HEK293T (cell line): ENCODE measurements at places on chromosomes 3 and 15.

DNA sequence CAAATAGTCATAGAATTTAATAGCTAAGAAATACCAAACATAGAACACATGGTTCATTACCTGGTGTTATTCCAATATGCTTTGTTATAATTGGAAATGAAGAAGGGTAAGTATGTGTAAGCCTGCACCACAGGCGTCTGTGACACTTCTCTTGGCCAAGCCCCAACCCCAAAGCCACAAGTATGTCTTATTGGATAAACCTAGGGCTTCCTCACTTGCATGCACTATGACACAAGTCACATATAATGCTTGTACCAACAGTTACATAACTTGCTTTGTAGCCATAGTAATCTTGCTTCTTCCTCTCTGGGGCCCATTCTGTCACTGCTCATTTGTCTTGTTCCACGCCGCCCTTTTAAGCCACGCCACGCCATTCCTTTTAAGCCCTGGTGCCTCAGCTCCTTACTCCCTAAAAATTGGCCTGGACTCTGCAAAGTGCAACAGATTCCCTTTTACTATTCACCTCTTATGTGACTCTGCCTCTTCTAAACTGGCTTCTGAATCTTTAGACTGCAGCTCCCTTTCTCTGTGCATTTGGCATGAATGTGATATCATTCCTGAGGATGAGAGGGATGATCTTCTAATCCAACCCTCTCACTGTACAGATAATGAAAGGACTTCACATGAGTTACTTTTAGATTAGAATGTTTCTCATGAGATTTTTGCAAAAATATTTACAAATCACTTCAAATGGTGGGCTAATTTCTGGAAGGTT lies 48.1 kb upstream of the EPHA3 start:
- no peak for DNase-seq

DNA sequence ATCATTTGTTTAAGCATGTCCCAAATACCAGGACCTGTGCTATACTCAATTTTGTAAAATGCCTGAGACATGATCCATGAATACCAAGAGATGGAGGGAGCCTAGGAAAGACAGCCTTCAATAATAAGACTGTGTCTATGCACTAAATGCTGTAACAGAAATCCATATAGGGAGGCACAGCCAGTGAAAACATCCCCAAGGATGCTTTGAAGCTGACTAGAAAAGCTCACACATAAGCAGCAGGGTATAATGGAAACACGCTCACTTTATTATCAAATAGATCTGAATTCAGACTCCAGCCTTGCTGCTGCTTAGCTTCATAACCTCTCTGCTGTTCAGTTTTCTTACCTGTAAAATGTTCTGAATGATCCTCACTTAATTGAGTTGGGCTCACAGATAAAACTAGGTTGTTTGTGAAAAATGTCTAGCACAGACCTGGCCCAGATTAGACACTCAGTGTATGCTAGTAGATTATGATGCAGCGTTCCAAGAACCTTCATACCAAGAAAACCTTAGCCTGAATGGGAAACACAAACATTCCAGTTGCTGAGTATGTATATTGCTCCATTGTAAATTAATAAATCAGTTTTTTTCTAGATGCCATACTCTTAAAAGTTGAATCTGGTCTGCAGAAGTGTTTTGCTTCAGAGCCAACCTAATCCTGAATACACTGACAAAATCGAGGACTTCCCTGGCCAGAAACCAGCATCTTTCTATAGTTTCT lies 3.8 kb upstream of the LARP6 start:
- DNase-seq: no peak

- no peak for DNase-seq
These were observed 37.5 kb downstream of the SETMAR start for GRCh38 chr3:4340411-4341335.

DNA sequence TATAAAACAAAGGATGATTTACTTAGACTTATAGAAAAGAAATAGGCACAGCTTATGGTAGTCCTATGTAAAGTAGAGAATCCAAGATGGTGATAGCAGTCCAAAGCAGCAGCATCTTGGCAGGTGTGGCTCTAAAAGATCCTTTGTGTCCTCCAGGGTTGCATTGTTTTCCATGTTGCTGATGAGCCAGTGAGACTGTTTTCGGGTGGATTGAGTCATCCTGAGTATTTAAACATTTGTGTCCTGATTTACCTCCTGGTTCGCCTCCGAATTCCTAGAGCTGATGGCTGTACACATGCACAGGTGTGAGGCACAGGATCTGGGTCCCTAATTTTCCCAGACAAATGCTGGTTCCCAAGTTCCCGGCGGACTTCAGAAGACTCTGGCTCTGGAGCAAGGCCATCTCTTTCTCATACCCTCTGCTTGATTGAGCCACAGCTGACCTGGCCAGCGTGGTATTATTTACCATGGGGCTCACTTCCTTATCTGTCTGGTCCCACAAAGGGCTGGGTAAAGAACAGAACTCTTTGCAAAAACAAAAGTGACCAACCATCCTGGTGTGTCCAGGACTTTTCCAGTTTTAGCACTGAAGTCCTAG lies 51.0 kb downstream of the ARNT2 start:
- DNase-seq: no peak

DNA sequence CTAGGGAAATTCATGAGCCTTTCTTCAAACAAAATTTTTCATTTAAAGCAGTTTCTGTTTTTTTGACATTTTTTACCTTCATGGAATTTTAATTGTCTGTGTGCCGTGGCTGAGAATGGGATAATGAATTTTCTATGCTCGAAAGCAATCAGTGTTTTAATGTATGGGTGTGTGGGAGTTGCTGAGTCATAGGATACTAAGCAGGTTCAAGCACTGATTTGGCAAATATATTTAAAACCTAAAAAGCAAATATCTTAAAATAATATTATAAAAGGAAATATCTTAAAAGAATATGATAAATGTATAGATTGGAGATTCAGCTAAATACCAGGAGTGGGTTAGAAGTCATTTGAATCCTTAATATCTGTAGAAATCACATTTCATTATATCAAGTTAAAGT lies 173.6 kb upstream of the LRRFIP2 start:
- no peak for DNase-seq

- DNase-seq: no peak
These were observed 1.1 kb upstream of the VIPR1 start for GRCh38 chr3:42501321-42501680.

GRCh38 chr3:129317848-129318247 lies 39.2 kb downstream of the HMCES start:
- no peak for DNase-seq

- DNase-seq: no peak
These were observed 18.2 kb upstream of the ADCY5 start for GRCh38 chr3:123467046-123467445.

DNA sequence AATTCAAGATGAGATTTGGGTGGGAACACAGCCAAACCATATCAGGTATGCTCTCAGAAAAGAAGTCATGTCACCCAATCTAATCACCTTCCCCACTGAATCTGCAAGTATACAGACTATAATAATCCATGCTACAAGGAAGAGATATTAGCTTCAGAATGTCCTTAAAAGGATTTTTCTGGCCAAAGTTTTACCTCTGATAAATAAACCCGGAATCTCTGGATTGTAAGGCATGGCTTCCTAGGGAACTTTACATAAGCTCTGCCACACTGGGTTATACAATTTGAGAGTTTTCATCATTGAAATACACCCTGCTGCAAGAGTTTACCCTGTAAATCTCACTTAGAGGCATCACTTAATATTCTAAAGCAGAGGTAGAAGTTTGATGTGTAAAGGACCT lies 330.5 kb upstream of the KCNMB2 start:
- DNase-seq: no peak

- no peak for DNase-seq
These were observed 96.0 kb upstream of the FAM174B start for GRCh38 chr15:92751528-92751927.

GRCh38 chr3:141271279-141272030 lies 39.8 kb downstream of the PXYLP1 start:
- no peak for DNase-seq

GRCh38 chr3:189833996-189834395 lies 202.8 kb downstream of the TP63 start:
- no peak for DNase-seq

DNA sequence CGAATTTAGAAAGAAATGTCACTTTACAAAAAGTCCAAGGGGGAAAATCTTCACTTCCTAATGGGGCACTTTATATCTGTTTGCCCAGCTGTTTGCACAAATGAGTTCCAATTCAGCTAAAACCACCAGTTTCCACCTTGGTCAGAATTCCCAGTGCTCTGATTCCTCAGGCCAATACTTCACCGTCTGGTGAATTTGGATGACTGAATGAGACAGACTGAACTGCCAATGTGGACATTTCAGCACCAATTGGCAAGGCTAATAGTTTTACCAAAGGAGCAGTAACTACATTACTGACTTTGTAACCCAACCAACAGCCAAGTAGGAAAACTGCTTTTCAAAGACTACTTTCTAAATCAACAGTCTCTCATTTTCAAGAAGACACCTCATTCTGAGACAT lies 51.8 kb downstream of the ABI3BP start:
- DNase-seq: no peak

DNA sequence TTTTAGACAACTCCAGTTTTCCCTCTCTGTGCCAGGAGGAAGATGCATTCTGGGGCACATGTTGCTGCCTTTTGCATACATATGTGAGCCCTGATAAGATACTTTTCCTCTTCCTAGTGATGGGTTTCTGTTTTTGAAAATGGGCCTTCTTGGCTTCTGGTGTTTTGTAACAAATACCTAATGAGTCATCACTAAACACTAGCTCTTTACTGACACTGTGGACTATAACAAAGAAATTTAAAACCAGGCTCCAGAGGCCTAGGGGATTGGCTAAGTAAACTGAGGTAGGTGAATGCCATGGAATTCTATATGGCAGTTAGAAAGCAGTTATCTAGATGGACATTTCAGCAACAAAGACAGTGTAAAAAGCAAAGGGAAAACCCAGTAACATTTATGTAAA lies 93.4 kb upstream of the NR2E3 start:
- DNase-seq: no peak

GRCh38 chr3:183350164-183350563 lies 78.3 kb downstream of the MCF2L2 start:
- no peak for DNase-seq

- DNase-seq: no peak
These were observed 32.3 kb downstream of the TBC1D2B start for GRCh38 chr15:78045189-78045588.

DNA sequence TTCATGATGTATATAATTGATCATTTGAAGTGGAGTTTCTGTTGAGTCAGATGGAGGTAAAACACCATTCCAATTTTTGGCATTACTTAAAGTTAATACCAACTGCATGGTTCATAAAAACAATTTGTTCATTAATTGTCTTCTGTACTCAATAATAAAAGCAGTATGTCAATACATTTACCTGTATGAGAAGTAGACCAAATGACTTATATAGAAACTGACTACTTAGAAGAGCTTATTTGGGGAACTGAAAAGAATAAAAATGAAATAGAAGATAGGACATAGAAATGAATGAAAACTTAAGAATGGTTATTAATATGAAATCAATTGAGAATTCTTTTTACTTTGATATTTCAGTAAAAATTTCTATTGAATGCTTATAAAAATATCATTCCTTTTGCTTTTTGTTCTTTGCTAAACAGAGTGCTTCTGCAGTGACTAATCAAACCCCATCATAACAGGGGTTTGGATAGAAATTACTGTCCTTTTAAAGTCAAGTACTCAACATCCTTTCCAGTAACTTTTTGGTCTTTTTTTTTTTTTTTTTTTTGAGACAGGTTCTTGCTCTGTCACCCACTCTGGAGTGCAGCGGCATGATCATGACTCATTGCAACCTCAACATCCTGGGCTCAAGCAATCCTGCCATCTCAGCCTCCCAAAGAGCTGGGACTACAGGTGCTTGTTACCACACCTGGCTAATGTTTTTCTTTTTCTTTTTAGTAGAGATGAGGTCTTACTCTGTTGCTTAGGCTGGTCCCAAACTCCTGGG lies 6.5 kb upstream of the CRYBG3 start:
- no peak for DNase-seq

GRCh38 chr3:56702490-56703315 lies 19.6 kb upstream of the TASOR start:
- DNase-seq: peak; percentile 49

DNA sequence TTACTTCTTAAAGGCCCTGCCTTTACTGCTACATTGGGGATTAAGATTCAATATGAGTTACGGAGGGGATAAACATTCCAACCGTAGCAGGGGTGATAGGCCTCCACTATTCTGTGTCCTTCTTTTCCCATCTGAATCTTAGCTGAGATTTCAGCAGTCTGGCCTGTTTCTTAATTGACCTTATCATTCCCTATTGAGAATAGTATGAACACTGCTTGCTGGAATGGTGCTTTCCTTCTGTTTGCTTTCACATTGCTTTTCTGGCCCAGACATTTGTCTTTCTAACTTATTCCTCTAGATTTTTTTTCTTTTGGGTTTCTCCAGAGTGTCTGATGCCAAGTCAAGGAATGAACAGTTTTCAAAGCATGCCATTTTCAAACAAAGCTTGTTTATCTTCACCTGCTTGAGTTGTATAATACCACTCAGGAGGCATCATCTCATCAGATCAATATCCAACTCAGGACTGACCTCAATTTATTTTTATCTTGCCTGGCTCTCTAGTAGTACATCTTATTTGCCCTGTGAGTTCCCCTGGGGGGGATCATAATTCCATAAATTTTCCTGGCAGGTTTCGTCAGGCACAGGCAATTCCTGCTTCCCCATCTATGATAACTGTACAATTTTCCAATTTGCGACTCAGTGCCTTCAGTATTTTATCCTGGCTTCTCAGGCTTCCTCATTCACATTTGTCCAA lies 161.1 kb upstream of the STT3B start:
- DNase-seq: no peak

- no peak for DNase-seq
These were observed 151.5 kb upstream of the BHLHE40 start for GRCh38 chr3:4827767-4828166.

GRCh38 chr3:178703268-178703975 lies 167.2 kb downstream of the KCNMB2 start:
- DNase-seq: no peak

GRCh38 chr15:70767667-70768066 lies 4.3 kb upstream of the UACA start:
- no peak for DNase-seq

DNA sequence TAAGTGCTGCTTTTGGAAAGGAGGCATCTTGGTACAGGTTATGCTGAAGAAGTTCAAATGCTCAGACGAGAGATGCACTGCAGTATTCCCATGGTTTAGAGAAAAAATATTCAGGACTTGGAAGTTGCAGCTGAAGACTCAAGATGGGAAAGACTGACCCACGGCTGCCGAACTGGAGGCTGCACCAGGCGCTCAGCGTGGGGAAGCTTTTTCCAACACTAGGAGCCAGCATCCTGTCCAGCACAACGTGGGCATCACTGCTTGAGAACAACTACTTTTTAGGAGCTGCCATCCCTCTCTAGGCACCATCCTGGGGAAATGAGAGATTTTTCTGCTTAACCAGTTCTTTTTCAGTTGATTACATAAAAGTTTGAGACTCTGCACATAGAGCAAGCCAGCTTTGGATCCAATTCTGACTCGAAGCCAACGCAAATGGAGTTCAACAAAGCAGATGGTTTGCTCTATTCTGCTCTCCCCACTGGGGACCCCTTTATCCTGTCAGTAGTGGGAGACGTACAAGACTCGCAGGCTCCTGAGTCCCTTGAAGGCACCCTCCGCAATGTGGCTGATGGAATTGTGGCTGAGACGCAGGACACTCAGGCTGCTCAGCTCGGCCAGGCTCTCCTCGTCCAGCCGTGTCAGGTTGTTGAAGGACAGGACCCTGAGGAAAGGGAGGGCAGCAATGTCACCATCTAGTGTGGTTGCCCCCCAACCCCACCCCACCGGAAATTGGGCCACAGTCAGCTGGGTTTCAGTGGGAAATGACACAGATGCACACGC lies 93.8 kb downstream of the LRIG1 start:
- DNase-seq: no peak

GRCh38 chr3:43503067-43503728 lies 118.6 kb downstream of the ANO10 start:
- no peak for DNase-seq
